Activated CD4-positive, alpha-beta T cell treated with anti-CD3 and anti-CD28 coated beads, Interleukin-2, amount 10 ng/mL, durations not matched to agents 7 days and 5 days (primary cell): ENCODE measurements at places on chromosomes 2 and 18. TPM values are rescaled to one million over a fixed set of nuclear protein-coding genes. Genes with fewer than 3 reads are reported as not detected.

DNA sequence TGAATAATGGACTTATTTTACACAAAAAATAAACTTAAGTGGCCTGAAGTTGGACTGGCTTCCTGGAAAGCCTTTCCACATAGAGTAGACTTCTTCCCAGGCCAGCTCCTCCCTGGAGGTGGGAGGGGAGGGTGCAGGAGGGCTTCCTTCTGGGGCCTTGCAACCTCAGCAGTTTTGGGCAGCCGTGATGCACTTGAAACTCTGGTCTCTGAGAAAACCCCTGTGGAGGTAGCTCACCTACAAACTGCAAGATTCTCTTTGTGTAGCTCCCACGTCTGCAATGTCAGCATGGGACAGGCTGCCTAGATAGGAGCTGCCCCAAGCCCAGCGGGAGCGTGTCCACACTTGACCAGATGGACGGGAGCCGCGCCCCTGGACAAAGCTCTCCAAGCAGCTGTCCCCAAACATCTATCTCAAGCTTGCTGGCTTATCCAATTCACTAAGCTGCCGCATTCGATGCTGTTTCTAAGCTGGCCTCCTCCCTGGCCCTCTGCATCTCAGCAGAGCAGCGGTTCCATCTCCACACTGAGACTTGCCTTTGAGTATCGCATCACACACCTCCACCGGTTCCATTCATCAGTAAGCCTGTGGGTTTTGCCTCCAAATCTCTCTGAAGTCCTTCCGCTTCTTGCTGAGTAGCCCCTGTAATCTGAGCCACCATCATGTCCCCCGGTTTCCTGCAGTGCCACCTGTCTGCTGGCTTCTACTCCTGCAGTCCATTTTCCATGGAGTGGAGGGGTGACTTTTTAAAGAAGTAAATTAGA, 1.6 kb upstream of the LPIN1 start:
- peak; percentile 38 for DNase-seq

GRCh38 chr2:103445347-103445746, 683.5 kb downstream of the TMEM182 start:
- DNase-seq = no peak

- no peak for DNase-seq
Observed at GRCh38 chr2:105399207-105399861, 483 bp upstream of the FHL2 start.

MAP3K19 gene
- not detected for total RNA-seq

- no peak for DNase-seq
Observed at GRCh38 chr2:32246911-32247310, 17.8 kb downstream of the NLRC4 start.

- no peak for DNase-seq
Observed at GRCh38 chr2:39099870-39100728, 20.8 kb downstream of the SOS1 start.

DNA sequence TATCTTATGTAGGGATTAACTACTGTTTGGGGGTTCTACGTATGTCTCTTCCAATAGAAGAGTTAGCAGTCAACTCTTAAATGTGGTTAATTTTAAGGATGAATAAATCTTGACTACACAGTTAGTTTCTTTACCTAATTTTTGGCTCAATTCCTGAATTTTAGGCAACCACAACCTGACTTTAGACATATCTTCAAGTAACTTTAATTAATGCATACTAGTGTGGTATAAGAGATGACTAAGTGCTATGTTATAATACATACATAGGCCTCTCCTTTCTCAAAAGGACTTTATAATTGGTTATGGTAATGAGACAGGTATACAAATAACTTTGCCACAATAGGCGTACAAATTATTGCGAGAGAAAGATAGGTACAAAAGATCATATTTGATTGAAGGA, 312.0 kb downstream of the IRS1 start:
- DNase-seq = no peak

- no peak for DNase-seq
Observed at GRCh38 chr18:44098551-44099098, 582.1 kb upstream of the SETBP1 start.

DNA sequence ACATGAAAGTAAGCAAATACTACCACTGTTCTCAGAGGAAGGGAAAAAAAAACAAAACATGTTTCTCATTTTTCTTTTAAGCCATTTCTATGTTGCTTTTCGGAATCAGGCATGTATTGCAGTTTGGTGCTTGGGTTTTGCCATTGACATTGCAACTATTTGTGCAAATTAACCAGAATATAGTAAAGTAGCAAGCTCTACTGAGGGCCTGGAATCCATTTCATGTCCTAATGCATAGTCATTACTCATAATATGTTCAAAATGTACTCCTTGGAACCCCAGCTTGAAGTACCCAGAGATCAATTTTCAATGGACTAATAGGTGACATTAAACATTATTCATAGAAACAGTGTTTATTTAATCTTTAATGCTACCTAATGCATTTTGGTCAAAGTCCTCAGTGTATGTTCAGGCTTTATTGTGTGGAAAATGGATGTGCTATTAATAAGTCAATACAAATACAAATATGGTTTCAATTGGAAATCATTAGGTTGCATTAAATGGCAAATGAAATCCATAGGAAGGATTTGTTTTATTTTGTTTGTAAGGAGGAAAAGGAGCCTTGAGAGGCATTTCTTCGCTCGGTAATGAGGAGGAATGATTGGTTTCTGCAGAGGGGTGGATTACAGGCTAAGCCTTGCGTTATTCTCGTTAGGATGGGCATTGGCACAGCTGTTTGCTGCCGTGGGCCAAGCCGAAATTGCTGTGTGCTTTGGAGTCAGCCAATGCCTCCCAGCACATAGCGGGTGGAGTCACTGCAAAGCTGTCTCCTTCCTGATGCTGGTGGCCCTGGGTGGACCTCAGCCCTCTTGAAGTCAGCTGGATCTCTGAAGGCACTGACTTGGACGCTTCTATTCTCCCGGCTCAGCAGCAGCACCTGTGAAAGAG, 56.4 kb downstream of the MYCN start:
- DNase-seq = no peak

GRCh38 chr2:201633661-201634249, 9.5 kb downstream of the TMEM237 start:
- DNase-seq = no peak

- DNase-seq = no peak
Observed at GRCh38 chr2:41595240-41595639, 452.6 kb upstream of the PKDCC start.
